ENCODE measurements at places on chromosomes 1 and 21.

DNA sequence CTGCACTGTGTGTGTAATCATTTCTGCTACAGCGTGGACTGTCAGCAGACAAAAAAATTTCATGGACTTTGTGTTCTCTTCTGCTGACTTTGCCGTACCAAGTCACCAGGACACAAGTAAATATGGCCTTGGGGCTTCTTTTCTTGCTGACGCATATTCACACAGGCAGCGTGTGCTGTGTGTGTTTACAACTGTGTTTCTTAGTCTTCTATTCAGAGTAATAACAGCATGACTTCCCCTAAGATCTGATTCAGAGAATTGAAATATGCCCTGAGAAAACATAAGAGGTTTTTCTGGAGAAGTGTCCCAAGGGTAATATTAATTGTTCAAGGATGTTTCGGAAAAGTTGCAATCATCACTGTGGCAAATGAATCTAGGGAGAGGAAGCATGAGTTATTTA, 47.1 kb upstream of the DYNLT5 start:
- no peak for DNase-seq

- DNase-seq, result no peak
Observed at GRCh38 chr1:5943343-5944124, 48.7 kb downstream of the NPHP4 start.

- no peak for DNase-seq
Observed at GRCh38 chr1:233671286-233671685, 57.4 kb downstream of the KCNK1 start.

DNA sequence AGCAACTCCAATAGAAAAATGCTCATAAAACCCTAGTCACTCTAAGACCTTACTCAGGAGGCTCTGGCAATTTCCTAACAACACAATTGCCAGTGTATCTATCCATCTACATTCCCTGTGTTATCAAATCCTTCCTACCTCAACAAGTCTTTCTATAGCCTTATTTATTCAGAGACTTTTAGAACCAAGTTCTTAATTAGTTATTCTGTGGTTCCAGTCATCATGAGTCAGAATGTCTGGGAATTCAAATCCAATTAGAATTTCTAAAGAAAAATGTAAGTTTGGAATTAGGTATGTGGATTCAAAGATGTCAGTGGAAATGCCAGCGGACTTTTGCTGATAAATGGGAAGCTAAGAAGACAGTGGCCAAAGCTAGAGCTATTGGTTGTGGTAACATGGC, 302.6 kb upstream of the C1orf87 start:
- DNase-seq, result no peak
